Foreskin melanocyte (primary cell): ENCODE measurements at places on chromosomes 2 and 18.

GRCh38 chr2:15798701-15799431 lies 141.5 kb upstream of the MYCN start:
- no peak for DNase-seq

DNA sequence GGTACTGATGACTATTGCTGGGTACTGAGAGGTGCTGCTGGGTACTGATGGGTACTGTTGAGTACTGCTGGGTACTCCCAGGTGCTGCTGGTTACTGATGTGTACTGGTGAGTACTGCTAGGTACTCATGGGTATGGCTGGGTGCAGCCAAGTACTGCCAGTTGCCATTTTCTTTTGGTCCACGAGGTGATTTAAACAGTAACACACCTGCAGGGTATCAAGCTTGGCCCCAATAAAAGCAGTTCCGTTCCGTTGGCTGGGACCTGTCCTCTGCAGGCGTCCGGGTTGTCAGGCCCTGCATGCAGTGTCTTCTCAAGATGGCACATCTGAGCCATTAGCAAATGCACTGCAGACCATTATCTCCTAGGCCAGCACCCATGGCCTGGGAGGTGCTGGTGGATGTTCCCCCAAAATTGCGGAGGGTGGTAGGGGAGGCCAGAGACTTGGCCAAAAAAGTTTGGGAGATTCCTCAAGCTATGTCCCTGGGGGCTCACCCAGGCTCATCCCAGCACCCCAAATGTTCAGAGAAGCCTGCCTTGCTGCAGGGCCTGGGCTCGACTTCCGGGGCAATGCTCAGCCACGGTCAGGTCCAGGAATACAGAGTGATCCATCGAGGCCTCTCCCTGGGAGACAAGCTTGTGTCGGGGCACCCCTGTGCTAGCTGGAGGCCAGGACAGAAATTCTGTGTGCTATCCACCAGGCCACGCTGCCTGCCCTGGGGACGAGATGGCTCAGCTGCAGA lies 165.2 kb downstream of the TWIST2 start:
- DNase-seq, result no peak

GRCh38 chr2:128770143-128771085 lies 451.7 kb upstream of the HS6ST1 start:
- DNase-seq, result no peak

DNA sequence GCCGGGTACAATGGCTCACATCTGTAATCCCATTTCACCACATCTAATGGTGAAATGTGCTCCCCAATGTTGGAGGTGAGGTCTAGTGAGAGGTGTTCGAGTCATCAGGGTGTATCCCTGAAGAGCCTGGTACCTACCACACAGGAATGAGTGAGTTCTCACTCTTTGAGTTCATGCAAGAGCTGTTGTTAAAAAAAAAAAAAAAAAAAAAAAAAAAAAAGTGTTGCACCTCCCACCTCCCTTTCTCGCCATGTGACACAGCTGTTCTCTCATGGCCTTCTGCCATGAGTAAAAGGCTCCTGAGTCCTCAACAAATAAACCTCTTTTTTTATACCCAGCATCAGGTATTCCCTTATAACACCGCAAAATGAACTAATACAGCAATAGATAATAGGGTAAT lies 106.3 kb downstream of the C2orf74 start:
- DNase-seq, result no peak

DNA sequence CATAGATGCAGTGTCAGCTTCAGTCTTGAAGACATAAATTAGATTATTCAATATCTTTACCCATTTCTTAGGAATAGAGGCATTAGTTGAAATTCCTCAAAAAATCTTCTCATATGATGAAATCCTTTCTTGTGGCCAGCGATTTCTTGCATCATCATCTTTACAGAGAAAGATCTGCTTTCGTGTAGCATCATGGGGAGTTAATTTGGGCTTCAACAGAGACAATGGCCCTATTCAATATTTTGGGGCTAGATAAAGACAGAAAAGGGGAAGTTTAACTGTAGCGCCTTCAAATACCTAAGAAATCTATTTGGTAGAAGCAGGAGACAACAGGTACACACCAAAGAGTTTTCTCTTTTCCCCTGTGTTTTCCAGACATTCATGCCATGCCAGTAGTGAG lies 73.8 kb downstream of the TGFA start:
- DNase-seq, result no peak

DNA sequence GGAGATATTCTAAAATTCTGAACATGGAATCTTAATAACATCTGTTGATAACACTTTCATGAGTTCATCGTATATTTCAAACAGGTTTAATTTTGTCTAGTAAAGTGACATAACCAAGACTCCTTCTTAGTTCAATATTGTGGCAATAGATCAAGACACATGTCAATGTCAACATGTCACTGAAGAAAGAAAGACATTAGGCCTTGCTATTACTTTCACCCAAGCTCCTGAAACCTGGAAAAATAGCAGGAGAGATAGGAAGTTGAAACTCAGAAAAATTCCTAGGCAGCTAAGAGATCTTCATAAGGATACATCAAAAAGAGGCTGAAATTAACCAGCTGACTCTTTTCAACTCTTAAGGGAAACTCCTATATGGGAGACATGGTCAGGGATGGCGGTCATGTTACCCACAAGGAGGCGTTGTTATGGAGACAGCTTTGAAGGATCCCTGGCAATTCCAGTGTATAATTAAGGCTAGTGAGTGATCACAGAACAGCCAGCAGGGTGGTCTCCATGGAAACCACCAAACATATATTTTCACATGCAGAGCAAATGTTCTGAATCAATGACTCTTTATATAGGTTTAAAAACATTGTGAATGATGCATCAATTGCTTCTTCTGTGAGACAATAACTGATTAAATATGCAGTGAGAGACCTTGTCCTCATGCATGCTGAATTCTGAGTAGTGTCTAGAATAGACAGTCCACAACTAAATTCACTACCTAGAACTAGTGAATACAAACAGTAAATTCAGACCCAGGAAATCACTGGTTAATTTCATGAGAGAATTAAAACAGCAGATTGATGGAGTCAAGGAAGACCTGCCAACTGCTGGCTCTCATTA lies 115.3 kb upstream of the RIOK3 start:
- DNase-seq, result peak; percentile 95

- DNase-seq, result no peak
Measured at GRCh38 chr2:42598656-42599055, 30.2 kb downstream of the MTA3 start.

GRCh38 chr2:227706859-227707258 lies 11.0 kb downstream of the SLC19A3 start:
- DNase-seq, result no peak

DNA sequence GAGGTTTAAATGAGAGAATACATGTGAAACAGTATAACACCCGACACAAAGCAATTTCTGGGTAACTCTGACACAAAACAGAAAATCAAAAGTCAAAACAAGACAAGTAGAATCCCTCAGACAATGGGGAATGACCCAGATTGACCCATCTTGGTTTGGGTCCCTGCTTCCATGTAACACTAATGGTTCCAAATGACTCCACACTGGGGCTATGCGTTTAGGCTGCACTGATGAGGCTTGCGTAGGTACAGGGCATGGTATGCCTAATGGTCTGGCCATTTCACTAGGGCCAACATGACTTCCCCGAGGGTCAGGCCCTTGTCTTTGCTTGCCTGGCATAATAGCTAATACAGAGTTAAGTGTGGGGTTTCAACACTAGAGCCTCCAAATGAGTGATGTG lies 27.2 kb upstream of the NFE2L2 start:
- DNase-seq, result no peak

DNA sequence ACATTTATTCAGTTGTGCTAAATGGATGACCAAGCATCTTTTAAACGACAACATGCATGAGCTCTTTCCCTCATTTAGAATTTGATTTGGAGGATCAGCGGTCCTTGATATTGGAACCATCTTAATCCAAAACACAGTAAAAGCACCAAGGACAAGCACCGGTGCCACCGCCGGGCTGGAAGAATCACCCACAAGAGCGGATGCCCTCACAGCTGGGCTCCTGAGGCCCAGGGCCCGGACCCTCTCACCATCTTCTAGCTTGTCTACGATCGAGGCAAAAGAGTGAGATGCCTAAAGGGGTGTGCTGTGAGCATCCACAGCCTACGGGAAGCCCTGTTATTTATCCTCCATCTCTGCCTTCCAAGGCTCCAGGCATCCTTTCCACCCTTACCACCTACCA lies 129.5 kb downstream of the ZNF516 start:
- DNase-seq, result no peak

GRCh38 chr18:46452820-46453219 lies 204.2 kb downstream of the LOXHD1 start:
- no peak for DNase-seq

- no peak for DNase-seq
Measured at GRCh38 chr2:202149155-202149762, 76.2 kb downstream of the KIAA2012 start.

DNA sequence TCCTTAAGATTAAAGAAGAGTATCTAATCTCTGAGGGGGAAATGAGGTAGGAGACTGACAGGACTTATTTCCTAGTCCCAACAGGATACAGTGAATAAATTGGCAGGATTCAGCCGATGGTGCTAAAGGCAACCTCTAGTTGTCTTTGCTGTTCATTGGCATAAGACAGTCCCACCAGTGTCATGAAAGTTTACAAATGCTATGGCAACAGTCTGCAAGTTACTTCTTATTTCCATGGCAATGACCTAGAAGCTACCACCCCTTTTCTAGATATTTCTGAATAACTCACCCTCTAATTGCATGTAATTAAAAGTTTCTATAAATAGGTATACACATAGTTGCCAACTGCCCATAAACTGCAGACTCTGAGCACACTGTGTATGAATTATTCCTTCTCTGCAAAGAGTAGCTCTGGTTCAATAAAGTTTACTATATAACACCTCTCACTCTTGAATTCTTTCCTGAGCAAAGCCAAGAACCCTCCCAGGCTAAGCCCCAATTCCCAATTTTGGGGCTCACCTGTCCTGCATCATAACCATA lies 172.7 kb upstream of the LRATD1 start:
- no peak for DNase-seq

GRCh38 chr2:4047961-4048891 lies 344.9 kb downstream of the DCDC2C start:
- peak; percentile 7 for DNase-seq

DNA sequence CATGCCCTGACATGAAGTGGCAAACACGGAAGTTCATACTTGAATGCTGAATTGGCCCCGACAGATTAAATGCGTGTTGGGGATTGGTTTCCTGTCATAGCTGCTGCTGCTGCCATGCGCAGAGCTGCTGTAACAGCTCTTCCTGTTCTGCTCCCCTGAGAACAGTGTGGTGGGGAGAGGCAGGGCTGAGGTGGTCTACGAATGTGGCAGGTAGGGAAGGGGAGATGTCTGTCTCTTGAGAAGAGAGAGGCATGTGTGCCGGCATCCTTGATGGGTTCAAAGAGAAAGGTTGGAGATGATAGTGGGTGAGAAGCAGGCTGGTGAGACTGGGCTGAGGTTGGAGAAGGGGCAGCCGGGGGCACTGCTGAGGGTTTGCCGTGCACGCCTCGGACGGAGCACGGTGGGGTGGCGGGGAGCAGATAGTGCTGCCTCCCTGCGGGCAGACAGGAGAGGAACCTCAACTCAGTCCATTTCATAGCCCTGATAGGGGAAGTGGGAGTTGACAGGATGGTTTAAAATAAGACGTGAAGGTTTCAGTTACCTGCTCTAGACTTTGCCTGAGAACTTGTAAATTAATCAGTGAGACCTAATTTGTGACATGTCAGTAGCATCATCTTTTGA lies 46.1 kb downstream of the TMEM185B start:
- no peak for DNase-seq

DNA sequence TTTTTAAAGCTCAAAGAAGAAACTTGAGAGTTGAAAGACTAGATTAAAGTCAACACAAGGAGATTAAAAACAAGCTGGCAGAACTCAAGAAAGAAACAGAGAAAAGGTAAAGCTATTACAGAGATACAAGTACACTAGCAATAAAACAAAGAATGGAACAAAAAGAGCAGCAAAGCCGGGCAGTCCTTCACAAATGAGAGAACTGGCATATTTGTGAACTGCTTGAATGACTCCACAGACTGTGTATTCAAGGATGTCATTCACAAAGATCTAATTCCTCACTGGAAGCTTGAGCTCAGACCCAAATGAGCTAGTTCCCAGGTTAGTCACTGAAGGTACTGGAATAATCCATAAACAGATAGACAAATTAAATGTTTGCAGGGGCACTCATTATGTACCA lies 318.0 kb downstream of the MYCN start:
- DNase-seq, result no peak

- no peak for DNase-seq
Measured at GRCh38 chr18:36697905-36698304, 130.9 kb downstream of the TPGS2 start.

DNA sequence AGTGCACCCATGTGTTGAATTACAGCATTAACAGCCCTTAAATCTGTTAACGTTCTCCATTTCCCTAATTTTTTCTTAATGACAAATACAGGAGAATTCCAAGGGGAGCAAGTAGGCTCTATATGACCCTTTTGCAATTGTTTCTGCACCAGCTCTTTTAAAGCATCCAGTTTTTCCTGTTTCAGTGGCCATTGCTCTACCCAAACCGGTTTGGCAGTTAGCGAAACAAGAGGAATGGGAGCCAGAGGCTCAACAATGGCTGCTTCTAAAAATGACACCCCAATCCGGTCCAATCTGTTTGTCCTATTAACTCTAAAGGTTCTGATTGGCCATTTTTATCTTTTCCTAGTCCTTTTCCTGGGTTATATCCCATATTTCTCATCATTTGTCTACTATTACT lies 15.1 kb upstream of the SUCLG1 start:
- DNase-seq, result no peak

DNA sequence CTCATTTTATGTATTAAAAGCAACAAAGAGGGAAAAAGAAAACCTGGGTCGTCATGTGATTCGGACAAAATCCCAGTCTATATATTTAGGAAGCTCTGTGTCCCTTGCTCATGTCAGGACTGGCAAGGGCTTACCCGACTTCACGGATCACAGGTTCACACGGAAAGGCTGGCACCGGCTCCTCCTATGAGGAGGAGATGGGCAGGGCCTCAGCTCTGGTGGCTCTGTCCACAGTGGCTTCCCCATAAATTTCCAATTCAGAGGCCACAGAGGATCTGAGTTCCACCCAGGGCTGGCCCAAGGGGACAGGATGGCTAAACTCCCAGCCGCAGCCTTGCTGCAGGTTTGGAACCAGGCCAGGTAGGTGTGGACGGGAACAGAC lies 186.8 kb downstream of the BCL2 start:
- DNase-seq, result no peak

- no peak for DNase-seq
Measured at GRCh38 chr2:119231975-119232665, 8.5 kb downstream of the STEAP3 start.

GRCh38 chr2:72924353-72925240 lies 7.3 kb downstream of the EMX1 start:
- DNase-seq, result no peak

- no peak for DNase-seq
Measured at GRCh38 chr2:37855283-37856041, 69.6 kb upstream of the RMDN2 start.

- DNase-seq, result no peak
Measured at GRCh38 chr18:53018791-53019190, 678.8 kb downstream of the DCC start.

DNA sequence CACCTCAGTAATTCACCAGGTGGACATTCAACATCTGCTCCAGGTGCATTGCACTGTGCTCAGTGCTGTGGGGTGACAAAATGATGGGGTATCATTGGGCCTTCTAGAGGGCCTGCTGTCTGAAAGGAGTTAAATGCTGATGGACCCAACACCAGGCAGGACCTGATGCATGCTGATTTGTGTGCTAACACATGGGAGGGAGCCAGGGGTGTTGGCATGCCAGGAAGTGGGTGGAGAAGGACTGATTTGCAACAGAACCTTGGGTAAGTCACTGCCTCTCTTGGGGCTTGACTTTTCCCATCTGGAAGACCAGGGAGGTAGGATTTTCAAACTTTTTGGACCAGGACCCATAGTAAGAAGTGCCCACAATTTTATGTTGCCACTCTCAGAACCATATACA lies 57.9 kb upstream of the CXCR4 start:
- no peak for DNase-seq

GRCh38 chr2:27977731-27978312 lies 87.3 kb downstream of the BABAM2 start:
- DNase-seq, result no peak
